GM04503 (cell line): ENCODE measurements at places on chromosomes 13 and 19.

DNA sequence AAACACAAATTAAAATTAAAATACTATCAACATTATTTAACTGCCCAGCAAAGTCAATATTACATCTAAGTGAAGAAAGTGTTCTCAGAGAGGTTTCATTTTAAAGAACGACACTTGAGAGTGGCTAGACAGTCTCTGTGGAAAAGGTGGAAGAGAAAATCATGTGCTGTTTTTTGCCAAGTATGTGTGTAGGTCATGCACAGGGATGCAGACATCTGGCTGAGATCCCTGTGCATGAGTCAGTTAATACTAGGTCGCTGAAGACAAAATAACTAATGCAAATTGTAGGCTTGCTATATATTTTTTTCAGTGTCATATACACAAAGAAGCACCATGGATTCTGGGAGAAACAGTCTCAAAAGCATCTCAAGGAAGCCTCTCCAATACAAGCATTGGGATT, 44.3 kb upstream of the ENOX1 start:
- DNase-seq = no peak

DNA sequence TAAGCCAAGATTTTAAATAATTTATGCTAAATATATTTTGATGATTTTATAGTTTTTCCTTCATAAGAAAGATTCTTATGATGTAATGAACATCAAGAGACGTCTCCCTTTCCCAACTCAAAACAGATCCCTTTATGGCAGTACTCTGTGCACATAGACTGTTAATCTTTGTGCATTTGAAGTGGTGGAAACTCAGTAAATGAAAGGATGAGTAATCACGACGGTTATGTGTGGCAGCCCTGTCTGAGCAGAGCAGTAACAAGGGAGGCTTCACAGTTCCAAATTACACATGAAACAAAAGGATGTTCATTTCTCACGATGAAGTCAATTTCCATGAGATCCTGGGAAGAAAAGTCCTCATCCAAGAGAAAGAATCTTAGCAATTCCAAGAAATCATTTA, 498.1 kb downstream of the KLF5 start:
- no peak for DNase-seq

DNA sequence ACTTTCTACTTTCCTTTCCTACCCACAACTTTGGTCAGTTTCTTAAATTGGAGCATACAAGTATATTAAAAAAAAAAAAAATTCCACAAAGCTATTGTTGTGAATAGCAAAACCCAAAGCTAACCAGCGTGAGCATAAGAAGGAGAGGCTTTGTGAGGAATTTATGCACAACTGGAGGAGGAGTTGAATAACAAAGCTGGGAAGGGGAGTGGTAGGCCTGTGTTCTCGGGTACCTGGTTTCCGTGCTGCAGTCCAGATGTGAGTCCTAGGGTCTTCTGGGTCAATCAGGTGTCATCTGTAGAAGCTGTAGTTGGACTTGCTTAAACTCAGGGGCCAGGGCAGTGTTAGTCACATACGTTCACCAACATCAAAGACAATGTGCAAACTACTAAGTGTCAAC, 422.5 kb upstream of the SGCG start:
- DNase-seq = no peak

- no peak for DNase-seq
These were observed 108.5 kb downstream of the PAN3 start for GRCh38 chr13:28246891-28247290.

DNA sequence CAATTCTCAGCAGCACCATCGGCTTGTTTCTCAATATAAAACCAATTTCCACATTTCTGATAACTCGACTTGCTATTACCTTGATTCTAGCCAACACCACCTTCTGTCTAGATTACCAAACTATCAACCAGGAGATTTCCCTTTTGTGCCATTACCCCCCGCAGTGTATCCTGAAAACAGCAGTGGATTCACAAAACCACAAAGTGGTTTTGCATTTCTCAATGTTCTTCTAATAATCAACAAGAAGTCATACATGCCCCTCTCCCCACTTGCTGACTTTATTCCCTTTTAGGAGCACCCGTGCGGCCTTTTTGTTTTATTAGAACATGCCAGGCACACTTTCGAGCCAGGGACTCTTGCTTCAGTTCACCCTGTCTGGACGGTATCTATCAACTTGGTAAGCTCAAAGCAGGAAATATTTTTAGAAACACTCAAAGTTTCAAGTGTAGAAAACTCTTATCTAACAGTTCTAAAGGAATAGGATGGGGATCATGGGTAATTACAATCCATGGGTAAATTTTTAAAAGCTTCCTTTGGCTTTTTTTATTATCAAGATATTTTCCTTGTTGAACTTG, 967.4 kb downstream of the EFNB2 start:
- no peak for DNase-seq

DNA sequence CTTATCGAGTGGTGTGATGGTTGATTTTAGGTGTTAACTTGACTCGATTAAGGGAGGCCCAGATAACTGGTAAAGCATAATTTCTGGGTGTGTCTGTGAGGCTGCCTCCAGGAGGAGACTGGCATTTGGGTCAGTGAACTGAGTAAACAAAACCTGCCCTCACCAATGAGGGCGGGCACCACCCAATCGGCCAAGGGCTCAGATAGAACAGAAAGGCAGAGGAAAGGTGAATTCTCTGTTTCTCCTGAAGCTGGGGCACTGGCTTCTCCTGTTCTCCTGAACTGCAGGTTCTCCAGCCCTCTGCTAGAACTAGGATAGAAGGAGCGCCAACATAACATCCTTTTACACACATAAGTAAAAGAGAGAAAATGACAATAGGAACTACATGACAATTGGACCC, 35.1 kb downstream of the ESD start:
- DNase-seq = no peak

GRCh38 chr19:8089664-8090601, 37.4 kb downstream of the CCL25 start:
- DNase-seq = no peak

DNA sequence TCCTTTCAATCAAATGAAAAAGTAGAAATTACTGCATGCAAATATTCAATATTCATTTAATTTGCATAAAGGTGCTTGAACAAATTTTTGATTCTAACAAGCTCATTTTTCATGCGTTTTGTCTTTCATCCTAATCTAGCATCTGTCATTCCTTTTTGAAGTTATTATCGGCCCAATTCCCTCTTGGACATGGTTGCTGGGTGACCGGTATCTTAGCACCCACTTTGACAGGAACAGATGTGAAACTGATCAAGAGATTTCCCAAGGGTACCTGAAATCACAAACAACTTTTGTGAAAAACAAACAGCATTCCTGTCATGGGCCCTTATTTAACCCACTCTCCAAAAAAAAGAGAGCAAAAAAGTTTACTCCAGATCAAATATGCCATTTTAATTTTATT, 13.3 kb downstream of the DACH1 start:
- DNase-seq = no peak

DNA sequence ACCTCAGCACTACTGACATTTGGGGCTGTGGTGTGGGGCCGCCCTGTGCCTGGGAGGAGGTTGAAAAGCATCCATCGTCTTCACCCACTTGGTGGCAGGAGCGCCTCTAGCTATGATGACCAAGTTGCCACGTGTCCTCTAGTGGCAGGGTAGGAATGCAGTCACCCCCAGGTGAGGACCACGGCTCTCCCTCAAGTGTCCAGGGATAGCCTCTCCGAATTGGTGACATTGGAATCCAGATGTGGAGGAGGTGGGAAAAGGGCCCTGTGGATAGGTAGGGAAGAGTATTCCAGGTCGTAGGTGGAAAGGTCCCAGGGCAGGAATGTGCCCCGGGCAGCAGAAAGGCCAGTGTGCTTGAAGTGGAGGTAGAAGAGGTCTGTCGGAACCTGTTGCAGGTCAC, 37.6 kb downstream of the ARHGEF18 start:
- no peak for DNase-seq

DNA sequence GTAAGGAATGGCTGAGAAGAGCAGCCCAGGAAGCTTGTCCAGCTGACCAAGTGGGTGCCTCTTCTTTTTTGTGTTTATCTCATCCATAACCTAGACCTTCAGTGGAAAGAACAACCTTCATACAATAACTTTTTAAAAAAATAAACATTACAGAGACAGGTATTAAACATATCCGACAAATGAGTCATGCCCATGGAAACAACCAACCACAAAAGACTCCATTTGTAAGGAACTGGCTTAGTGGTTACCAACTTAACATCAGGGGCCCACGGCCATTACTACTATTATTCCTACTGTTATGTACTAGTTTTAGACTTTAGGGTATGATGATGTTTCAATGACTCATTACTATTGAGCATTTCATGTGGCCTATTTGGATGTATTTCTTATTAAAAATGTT, 191.7 kb upstream of the SERP2 start:
- no peak for DNase-seq

- no peak for DNase-seq
These were observed 1341.2 kb upstream of the SPRY2 start for GRCh38 chr13:81682081-81682630.

GRCh38 chr13:70107125-70107497, 515 bp upstream of the ATXN8OS start:
- DNase-seq = no peak

- DNase-seq = no peak
These were observed 36.4 kb downstream of the FBN3 start for GRCh38 chr19:8113017-8113416.

GRCh38 chr13:99407906-99408702, 93.2 kb upstream of the TM9SF2 start:
- DNase-seq = no peak

- no peak for DNase-seq
These were observed 89.4 kb downstream of the RYR1 start for GRCh38 chr19:38522915-38523314.

- DNase-seq = no peak
These were observed 10.7 kb downstream of the LILRA5 start for GRCh38 chr19:54302257-54302656.

GRCh38 chr19:18928018-18928805, 8.7 kb downstream of the DDX49 start:
- no peak for DNase-seq
